ENCODE measurements at places on chromosomes 7 and 10.

- no peak for DNase-seq
These were observed 7.2 kb upstream of the RALA start for GRCh38 chr7:39616138-39616537.

- no peak for DNase-seq
These were observed 55.6 kb downstream of the STEAP1B start for GRCh38 chr7:22444181-22444971.

GRCh38 chr7:30692438-30692837 lies 10.2 kb upstream of the CRHR2 start:
- no peak for DNase-seq

GRCh38 chr10:6574664-6575176 lies 5.4 kb downstream of the PRKCQ start:
- DNase-seq = no peak

GRCh38 chr10:117320050-117320665 lies 55.1 kb downstream of the PDZD8 start:
- DNase-seq = no peak

GRCh38 chr7:12814828-12815227 lies 127.4 kb downstream of the ARL4A start:
- DNase-seq = no peak

GRCh38 chr7:140025241-140025640 lies 37.5 kb downstream of the PARP12 start:
- no peak for DNase-seq

DNA sequence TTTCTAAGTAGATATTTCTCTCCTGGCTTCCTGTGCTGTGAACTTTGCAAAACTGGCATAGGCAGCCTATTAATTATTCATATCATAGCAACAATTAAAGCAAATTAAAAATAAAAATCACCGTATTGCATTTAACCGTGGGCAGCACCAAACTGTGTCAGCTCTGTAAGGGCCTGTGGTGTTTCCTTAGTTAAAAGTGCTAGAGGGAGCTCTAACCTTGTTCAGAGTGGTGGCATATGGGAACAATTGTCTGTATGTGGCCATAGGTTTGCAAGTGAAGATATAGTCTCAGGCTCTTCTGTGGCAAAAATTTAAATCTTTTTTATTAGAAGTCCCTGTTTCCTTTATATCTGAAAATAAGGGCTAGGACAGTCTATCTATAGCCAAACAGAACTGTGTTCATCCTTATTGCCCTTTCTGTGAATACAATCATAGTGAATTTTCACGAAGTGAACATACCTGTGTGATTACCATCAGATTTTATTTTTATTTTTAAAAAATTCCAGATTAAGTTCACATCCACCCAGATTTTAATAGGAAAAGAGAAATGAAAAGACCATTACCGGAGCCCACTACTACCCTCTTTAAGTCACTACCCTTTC lies 92.6 kb downstream of the POLL start:
- no peak for DNase-seq

DNA sequence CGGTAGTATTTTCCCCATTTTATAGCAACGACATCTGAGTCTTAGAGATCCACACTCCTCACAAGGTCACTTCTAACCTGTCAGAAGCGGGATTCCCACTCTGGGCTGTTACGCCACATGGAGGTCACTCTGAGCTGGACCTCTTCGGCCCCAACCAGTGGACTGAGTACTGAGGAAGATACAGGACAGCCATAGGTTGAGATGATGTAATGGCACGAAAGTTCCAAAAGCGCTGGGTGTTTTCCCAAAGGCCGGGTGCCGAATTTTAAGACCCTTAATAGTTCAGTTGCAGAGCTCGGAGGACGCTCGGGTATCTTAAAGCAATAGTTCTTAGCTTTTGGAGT lies 699 bp downstream of the GHITM start:
- DNase-seq = no peak

- no peak for DNase-seq
These were observed 321.4 kb upstream of the AOAH start for GRCh38 chr7:37045681-37046179.

DNA sequence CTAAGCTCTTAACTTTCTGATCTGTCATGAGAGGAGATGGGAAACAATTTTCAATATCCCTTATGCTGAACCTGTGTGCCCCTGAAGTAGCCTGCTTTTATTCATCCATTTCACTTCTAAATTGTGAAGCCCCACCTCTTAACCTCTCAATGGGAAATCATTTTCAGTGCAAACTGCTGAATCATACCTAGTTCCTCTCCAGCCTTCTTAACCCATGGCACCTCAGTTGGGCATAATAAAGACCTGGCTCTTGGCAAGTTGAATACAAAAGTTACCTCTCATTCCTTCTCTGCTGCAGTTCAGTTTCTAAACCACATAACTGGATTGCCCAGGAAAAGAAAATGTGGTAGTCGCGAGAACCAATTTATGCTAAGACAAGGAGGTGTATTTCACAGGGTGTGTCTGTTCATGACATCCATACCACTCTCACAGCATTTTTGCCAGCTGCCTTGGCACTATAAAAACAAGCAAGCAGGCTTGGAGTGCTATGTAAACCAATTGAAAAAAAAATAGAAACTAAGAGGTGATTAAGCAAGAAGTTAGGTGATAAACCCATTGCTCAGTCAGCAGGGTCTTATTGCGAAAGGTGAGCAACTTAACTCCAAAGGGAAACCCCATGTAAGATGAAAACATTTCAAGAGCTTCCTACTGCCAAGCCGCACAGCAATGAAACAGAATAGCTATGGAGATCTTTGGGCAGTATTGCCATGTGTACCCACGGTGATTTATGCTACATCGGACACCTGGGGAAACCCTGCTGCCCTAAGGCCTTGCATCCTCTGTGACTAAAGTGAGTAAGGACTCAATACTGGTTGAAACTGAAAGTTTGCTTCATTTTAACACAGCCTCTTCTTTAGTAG lies 57.0 kb upstream of the DKK1 start:
- no peak for DNase-seq

DNA sequence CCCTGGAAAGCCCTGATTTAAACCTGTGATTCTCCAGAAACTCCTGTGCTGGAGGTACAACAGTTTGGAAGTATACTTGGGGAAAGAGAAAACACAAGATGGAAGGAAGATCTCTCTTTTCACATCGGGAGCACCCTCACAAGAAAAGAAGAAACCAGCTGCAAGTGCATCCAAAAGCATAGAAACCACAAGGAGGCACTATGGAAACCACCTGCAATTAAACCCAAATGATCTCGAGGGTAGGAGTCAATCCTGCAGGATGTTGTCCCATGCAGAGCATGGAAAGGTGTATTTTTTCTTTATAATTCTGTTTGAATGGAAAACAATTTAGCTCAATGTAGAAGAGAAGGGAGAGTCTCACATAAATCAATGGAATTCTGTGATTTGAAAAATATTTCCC lies 210.5 kb downstream of the TWIST1 start:
- DNase-seq = no peak

DNA sequence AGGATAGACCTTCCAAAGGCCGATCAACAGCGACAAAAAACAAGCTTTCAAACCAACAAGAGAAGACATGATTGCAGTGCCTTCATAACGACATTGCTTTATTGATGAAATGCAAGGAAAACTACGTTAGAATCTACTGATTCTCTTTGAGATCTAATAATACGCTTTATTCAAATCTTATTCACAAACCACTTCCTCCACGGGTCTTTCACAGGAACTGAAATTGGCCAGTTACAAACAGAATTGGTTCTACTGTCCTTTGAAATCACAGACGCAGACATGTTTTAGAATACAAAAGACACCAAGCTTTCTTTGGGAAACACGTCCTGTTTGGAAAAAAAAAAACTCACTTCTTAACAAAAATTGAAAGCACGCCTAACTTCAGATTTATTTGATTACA lies 74.7 kb upstream of the SEPHS1 start:
- DNase-seq = no peak

DNA sequence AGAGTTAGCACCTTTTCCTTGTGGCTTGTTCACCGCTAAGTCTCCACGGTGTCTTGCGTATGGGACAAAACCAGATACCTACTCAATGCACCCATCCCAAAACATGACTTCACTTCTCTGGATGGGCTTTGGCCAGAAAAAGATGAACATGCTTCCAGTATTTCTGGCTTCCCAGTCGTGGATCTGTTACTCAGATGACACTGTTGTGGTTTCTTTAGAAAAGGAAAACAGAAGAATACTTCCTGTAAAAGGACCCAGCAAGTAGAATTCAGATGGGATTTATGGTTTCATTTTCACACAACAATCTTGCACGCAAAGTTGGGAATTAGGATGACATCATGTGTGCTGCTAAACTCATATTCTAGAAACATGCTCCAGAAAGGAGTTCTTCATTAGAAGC lies 216.7 kb downstream of the ADAM12 start:
- DNase-seq = no peak

DNA sequence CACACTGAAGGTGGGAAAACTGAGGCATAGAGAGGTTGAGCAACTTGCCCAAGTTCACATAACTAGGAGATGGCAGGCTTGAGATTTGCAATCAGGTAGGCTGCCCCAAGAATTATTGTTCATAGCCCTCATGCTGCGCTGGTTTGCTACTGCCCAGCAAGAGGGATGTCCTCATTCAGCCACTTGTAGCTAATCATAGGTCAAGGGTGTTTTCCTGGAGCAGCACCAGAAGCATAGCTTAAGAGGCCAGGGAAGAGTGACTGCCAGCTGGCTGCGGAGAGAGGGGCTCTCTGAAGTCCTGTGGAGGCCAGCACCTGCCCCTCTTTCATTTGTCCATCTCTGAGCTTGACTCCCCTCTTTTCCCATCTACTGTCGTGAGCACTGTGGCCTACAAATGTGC lies 15.0 kb downstream of the CDHR3 start:
- DNase-seq = no peak

GRCh38 chr10:26881600-26882331 lies 21.0 kb upstream of the ABI1 start:
- no peak for DNase-seq

DNA sequence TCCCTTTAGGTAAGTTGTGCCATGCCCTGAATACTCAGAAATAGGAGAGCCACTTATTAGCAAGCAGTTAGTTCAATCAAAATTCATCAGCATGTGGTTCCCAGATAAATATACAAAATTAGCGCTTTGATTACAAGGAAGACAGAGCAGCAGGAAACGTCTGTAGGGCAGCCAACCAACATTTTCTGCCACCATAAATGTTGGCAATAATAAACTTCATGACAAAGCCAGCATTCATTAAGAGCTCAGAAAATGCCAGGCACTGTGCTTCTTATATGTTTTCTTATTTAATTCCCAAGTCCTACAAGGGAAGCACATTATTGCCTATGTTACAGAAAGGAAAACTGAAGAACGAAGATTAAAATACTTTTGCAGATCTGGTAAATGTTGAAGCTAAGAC lies 22.0 kb upstream of the ABCB5 start:
- no peak for DNase-seq

Data from activated gamma-delta T cell treated with Interleukin-2 at 50 U/mL for 16 hours (primary cell).